ENCODE measurements at places on chromosomes 2 and 18.

DNA sequence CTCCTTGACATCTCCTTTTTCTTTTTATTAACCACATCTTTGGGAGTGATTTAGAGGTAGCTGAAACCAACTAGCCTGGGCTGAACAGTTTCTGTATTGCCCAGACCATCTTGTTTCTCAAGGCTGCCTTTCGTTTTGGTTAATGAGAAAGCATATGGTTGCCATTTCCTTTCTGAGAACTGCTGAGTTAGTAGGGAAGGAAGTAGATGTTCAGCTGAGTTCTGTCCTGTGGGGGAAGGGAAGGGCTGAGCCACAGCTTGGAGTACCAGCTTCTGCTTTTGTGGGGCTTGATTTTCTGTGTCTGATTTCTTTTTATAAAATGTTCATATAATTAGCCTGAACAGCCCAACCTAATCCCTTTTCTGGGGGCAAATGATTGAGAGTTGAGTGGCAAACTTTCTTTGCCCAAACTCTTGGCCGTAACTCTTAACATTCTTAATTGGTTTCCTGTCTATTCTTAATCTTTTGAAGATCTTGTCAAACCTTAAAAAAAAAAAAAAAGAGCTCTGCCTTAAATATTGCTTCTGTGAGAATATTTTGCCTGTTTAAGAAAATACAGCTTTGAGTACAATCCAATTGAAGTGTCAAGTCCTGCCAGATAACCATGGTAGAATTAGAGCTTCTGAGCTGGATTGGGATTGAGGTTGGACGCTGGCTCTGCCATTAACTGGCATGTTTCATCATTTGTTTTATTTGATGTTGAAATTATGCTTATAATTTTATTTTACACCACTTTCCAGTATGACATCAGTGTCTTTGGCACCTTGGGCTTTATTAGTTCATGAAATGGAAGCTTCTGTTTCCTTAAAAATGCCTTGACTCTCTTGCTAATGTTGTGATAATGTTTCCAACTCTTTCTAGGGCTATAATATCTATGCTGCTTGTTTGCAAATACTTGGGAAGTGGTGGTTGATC, 1.9 kb upstream of the NABP1 start:
- DNase-seq: peak; percentile 91
- peak overlapping the region; percentile 93 for H3K27ac ChIP-seq
- no peaks in the 10 kb centered on the region for H3K36me3 ChIP-seq
- H3K4me3 ChIP-seq: no peak overlapping the region
- H3K27me3 ChIP-seq: no peaks in the 10 kb centered on the region

DNA sequence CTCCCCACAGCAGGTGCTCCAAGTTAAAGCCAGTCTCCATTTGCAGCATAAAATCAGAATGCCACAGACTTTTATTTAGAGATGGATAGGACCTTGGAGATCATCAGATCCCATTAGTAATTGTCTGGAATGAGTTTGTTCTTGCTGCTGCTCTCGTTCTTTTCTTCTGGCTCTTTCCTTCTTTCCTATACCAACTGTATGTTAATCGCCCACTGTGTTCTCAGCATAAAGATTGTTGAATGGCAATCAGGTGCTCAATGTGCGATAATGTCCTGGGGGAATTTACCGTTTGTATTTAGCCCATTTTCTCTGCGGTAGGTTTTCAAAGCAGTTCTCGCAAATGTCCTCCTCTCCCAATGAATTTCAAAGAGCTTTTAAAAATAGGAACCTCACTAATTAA, 3.3 kb downstream of the GPR39 start:
- DNase-seq: no peak
- peaks cover 12% of the 10 kb centered on the region for H3K4me1 ChIP-seq
- H3K4me3 ChIP-seq: no peak overlapping the region
- H3K27me3 ChIP-seq: peaks cover 13% of the 10 kb centered on the region
- no peak overlapping the region for H3K27ac ChIP-seq

- H3K27ac ChIP-seq: no peak overlapping the region
- H3K27me3 ChIP-seq: no peaks in the 10 kb centered on the region
- H3K4me1 ChIP-seq: no peaks in the 10 kb centered on the region
- no peak overlapping the region for H3K4me3 ChIP-seq
- no peaks in the 10 kb centered on the region for H3K36me3 ChIP-seq
- no peak for DNase-seq
Observed at GRCh38 chr2:124149571-124149970, 124.5 kb downstream of the CNTNAP5 start.

DNA sequence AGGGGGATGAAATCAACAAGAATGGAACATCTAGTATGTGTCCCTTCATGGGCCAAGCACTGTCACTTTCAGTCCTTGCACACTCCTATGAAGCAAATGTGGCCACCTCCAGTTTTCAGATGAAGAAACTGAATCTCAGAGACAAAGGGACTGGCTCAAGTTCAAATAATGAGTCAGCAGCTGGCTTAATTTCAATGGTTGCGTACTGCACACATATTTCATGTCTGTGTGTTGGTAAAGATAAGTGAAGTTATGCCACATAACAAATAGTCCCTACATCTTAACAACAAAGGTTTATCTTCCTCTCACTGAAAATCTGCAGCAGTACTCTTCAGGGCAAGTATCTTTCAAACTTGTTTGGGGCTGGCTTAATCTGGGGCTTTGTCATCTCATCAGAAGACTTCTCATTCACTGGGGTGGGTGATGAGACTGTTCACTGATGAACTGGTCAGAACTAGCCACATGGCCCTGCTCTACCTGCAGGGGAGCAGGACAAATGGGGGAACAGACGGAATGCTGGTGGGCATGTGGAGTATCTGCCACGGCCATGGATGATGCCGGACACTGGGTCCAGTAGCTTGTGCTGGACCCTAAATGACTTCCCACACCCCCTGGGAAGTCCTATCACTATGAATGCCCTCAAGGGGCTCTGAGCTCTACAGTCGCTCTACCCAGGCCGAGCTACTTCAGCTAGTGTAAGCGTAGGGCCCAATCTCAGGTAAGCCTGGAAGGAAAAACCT, 263.2 kb downstream of the CYP26B1 start:
- peaks cover 27% of the 10 kb centered on the region for H3K4me1 ChIP-seq
- no peaks in the 10 kb centered on the region for H3K27me3 ChIP-seq
- H3K4me3 ChIP-seq: no peak overlapping the region
- no peak overlapping the region for H3K27ac ChIP-seq

DNA sequence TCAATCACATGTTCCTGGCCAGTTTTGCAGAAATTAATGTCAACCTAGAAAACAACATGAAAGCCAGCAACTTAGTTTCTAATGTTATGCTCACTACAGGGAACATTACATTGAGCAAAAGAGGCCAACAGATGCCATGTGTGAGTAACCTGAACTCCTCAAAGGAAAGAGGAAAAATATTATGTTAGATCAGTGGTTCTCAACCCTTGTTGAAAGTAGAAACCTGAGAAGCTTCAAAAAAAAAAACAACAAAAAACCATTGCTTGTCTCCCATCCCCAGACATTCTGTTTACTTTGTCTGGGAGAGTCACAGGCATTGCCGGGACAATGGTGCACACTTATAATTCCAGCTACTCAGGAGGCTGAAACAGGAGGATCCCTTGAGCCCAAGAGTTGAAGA, 57.7 kb downstream of the METTL4 start:
- no peak overlapping the region for H3K4me3 ChIP-seq
- no peak for DNase-seq
- no peak overlapping the region for H3K27ac ChIP-seq

- no peaks in the 10 kb centered on the region for H3K27me3 ChIP-seq
- no peaks in the 10 kb centered on the region for H3K4me1 ChIP-seq
- no peak overlapping the region for H3K27ac ChIP-seq
- no peaks in the 10 kb centered on the region for H3K36me3 ChIP-seq
- DNase-seq: no peak
Observed at GRCh38 chr2:172848519-172848918, 112.9 kb downstream of the RAPGEF4 start.

DNA sequence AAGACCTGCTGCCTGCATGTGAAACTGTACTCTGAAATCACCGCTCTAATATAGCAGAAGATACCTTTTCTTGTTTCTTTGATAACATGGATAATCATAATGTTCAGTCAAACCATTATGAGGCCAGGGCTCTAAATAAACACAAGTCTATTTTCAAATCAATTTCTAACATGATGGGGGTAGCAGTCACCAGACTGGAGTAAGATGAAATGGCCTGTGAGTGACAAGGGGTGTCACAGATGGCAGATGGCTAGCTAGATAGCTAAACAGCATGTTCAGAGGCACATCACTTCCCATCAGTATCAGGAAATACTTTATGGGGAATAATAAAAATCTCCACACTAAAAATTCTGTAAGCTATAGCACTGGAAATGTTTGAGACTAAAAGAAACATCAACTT, 14.0 kb downstream of the MBD2 start:
- H3K36me3 ChIP-seq: no peaks in the 10 kb centered on the region
- DNase-seq: peak; percentile 5
- H3K4me3 ChIP-seq: peak overlapping the region; percentile 0
- H3K27me3 ChIP-seq: no peaks in the 10 kb centered on the region
- no peak overlapping the region for H3K27ac ChIP-seq
